ENCODE measurements at places on chromosomes 7 and 10. TPM values are rescaled to one million over a fixed set of nuclear protein-coding genes. Genes with fewer than 3 reads are reported as not detected.

- DNase-seq: no peak
- H3K27ac ChIP-seq: no peak overlapping the region
These were observed 101.1 kb downstream of the MAGI2 start for GRCh38 chr7:79352323-79352722.

DNA sequence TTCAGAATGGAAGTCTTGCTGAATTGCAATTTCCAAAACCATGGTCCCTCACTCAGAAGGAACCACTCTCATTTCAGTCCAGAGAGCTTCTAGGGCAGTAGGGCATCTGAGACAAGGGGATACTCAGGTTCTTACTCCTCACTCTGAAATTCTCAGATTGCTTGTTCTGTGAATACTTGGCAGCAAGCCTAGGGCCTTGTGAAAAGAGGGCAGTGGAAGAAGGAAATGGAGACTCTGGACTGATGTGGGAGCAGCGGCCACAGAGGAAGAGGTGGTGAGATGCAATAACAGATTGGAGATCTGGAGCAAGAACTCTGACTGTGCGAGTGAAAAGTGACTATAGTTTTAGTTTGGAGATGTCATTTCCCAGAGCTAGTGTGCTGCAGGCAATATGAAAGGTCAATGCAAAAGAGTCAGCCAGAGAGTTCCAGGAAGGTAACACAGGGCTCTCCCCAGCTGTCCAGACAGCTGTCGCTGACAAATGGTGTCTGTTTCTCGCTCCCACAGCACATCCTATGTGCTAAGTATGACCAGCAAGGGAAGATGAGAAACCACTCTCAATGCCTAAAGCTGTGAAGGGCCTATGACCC is 291.6 kb upstream of the KIAA1217 start:
- H3K4me1 ChIP-seq: no peaks in the 10 kb centered on the region
- no peaks in the 10 kb centered on the region for H3K36me3 ChIP-seq
- no peak for DNase-seq
- H3K27ac ChIP-seq: no peak overlapping the region
- H3K4me3 ChIP-seq: no peak overlapping the region

- DNase-seq: no peak
- no peak overlapping the region for H3K27ac ChIP-seq
- no peaks in the 10 kb centered on the region for H3K36me3 ChIP-seq
- no peak overlapping the region for H3K4me3 ChIP-seq
These were observed 35.5 kb downstream of the POM121L12 start for GRCh38 chr7:53070883-53071282.

DNA sequence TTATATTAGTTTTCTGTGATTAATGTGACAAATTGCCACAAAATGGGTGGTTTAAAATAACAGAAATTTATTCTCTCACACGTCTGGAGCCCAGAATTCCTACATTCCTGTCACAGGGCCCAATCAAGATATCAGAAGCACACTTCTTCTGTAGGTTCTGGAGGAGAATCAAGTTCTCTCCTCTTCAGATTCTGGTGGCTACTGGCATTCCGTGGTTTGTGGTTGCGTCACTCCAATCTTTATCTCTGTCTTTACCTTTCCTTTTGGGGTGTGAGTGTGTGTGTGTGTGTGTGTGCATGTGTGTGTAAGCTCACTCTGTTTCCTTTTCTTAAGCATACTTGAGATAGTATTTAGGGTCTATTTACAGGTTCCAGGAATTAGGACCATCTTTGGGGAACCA is 115.5 kb upstream of the DKK1 start:
- DNase-seq: no peak
- H3K4me1 ChIP-seq: no peaks in the 10 kb centered on the region
- H3K4me3 ChIP-seq: no peak overlapping the region

- no peak overlapping the region for H3K27ac ChIP-seq
- peaks cover 36% of the 10 kb centered on the region for H3K4me1 ChIP-seq
- H3K27me3 ChIP-seq: no peaks in the 10 kb centered on the region
- no peaks in the 10 kb centered on the region for H3K36me3 ChIP-seq
- no peak overlapping the region for H3K4me3 ChIP-seq
These were observed 60.0 kb downstream of the GRK5 start for GRCh38 chr10:119267384-119267783.

DNA sequence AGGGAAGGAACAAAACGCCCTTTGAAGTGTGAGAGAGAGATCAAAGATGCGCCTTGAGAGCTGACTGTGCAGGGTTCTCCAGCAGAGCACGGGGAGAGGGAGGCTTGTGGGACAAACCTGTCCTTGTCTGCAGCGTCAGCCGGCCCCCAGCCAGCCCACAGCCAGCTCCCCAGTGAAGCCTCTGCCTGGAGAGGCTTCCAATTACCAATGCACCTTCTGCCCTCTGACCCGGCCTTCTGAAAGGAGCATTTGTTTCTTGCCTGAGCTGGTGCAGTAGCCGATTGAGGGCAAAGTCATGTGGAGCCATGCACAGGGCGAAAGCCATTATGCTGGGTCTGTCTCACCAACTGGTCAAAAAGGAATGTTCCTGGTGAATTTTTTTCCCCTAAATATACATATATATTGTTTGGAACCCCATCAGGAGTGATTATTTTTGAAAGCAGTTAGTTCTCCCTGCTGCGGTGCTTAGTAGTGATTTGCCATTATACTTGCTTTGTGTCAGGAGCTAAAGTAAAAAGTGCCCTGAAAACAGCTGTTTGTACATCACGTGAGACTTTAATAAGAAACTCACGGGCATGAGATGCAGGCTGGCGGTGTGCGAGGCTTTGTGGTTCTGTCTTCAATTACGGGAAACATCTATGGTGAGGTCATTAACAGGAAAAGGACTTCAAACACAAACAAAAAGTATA is 268.6 kb downstream of the KLF6 start:
- H3K27ac ChIP-seq: no peak overlapping the region
- no peak for DNase-seq
- no peaks in the 10 kb centered on the region for H3K27me3 ChIP-seq

DNA sequence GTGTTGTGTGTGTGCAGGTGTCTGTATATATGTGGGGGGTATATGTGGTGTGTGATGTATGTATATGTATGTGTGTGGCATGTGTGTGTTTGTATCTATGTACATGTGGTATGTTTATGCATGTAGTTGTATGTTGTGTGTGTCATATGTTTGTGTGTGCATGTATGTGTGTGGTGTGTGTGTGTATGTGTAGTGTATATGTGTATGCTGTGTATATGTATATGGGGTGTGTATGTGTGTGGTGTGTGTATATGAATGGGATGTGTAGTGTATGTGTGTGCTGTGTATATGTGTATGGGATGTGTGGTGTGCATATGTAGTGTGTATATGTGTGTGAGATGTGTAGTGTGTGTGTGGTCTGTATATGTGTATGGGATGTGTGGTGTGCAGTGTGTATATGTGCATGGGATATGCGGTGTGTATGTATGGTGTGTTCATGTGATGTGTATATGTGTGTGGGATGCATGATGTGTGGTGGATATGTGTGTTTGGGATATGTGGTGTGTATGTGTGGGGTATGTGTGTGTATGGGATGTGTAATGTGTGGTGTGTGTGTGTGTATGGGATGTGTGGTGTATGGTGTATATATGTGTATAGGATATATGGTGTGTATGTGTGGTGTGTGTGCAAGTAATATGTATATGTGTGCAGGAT is 30.0 kb downstream of the IKZF1 start:
- H3K27me3 ChIP-seq: no peaks in the 10 kb centered on the region
- H3K4me3 ChIP-seq: no peak overlapping the region
- DNase-seq: no peak
- peaks cover 81% of the 10 kb centered on the region for H3K4me1 ChIP-seq

- DNase-seq: no peak
- no peak overlapping the region for H3K4me3 ChIP-seq
- peaks cover 16% of the 10 kb centered on the region for H3K4me1 ChIP-seq
- no peaks in the 10 kb centered on the region for H3K27me3 ChIP-seq
- no peak overlapping the region for H3K27ac ChIP-seq
- H3K36me3 ChIP-seq: no peaks in the 10 kb centered on the region
These were observed 3.2 kb downstream of the MRPL43 start for GRCh38 chr10:100983868-100984671.

DNA sequence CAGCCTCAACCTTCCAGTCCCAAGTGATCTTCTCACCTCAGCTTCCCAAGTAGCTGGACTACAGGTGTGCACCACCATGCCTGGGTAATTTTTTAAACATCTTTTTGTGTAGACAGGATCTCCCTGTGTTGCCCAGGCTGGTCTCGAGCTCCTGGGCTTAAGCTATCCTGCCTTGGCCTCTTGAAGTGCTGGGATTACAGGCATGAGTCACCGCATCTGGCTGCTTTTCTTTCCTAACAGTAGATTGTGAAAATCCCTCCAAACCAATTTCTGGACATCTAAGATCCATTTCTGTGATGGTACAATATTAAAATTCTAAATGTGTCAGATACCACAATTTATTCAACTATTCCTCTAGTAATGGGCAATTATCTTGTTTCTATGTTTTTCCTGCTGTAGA is 38.7 kb downstream of the RAB18 start:
- no peak overlapping the region for H3K4me3 ChIP-seq
- no peak overlapping the region for H3K27ac ChIP-seq
- no peaks in the 10 kb centered on the region for H3K4me1 ChIP-seq
- no peak for DNase-seq
- H3K36me3 ChIP-seq: 0 out of 2 replicates have a peak, but pooled peaks cover 1% of the 10 kb centered on the region
- no peaks in the 10 kb centered on the region for H3K27me3 ChIP-seq

DNA sequence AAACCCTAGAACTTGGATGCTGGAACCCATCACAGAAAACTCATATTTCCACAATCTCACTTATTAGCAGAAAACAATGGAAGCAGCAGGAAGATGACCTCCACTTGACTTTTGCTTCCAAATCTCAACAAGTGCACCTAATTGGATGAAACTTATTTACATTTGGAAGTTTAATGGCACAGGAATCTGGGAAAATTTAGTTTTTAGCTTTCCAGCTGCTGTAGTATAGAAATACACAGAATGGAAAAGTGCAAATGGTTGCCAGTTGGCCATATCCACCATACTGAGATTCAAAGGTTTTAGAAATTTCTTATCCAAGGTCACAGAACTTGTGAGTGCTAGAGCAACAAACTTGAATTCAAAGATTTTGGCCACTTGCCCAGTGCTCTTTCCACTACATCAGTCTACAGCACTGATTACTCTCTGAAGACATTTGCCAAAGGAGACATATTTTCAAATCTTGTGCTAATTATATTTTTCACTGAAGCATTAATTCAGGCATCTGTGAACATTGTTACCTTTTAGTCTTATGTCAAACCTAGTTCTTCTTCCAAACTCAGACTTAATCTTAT is 9.3 kb upstream of the AHR start:
- DNase-seq: no peak
- no peak overlapping the region for H3K27ac ChIP-seq
- no peak overlapping the region for H3K4me3 ChIP-seq
- H3K36me3 ChIP-seq: no peaks in the 10 kb centered on the region

R3HCC1L gene
- 13.7 TPM for total RNA-seq

HMX3 gene
- 60.5 TPM for total RNA-seq

HNRNPF gene
- 372 TPM for total RNA-seq

ATOH7 gene
- not detected for total RNA-seq

SORBS1 gene
- 0.56 TPM for total RNA-seq

Measured in GM12878 (cell line).